ENCODE measurements at places on chromosomes 4 and X.

DNA sequence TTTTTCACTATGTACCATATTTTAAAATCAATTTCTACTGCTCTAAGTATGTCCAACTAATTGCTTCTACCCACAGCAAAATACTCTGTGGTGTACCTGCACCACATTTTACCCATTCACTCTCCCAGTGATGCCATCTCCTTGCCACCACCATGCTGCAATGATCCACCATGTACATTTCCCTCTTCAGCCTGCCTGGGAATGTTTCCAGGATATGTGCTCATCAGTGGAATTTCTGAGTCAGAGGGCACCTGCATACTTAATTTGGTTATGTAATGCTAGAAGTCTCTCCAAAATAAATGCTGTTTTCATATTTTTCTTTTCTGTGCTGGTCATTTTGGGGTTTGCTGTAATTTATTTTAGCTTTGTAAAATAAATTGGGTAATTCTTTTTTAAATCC is 33.2 kb upstream of the OCIAD2 start:
- no peak for DNase-seq

GRCh38 chr4:90165883-90166282 is 38.7 kb downstream of the CCSER1 start:
- DNase-seq, result no peak

- DNase-seq, result no peak
Observed at GRCh38 chrX:10576777-10577447, 43.5 kb downstream of the MID1 start.

DNA sequence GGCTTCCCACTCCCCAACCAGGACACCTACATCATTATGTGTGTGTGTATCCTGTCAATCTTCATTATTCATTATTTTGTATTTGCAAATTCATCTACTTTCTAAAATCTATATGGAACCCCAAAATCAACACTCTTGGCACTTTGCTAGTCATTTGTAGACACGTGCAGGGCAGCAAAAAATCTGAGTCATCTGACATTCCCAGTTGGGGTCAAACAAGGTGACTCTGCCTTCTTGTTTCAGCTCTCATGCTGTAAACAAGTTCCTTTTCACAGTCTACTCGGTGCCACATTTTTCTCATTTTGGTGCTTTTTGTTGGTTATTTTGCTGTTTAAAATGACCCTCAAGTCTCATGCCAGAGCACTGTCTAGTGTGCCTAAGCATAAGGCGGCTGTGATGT is 5.9 kb downstream of the MRFAP1L1 start:
- no peak for DNase-seq

Measured in stimulated activated CD8-positive, alpha-beta memory T cell treated with anti-CD3 and anti-CD28 coated beads, Interleukin-4, amount 100 ng/mL, for 24 hours (primary cell).